ENCODE measurements at places on chromosomes 7 and 10.

DNA sequence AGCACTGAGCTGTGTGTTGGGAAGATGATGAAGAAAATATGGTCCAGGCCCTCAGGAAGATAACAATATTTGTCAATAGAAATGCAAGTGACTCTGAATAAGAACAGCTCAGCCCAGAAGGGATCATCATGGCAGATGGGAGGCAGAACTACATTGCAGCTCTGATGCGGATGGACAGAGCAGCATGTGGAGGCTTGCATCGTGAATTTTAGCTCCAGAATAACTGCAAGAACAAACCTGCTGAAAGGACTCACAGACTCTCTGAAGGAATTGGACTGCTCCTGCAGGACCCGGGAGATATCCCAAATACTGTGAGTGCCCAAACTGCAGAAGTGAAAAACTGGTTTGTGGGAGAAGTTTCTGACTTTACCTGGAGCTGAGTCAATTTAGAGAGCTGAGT lies 80.6 kb upstream of the LAMB4 start:
- DNase-seq: no peak

- DNase-seq: peak; percentile 54
Observed at GRCh38 chr7:101678658-101679057, 49.6 kb upstream of the MYL10 start.

- no peak for DNase-seq
Observed at GRCh38 chr7:18623389-18623788, 127.8 kb downstream of the HDAC9 start.

- peak; percentile 13 for DNase-seq
Observed at GRCh38 chr7:112272921-112273561, 66.5 kb downstream of the ZNF277 start.

DNA sequence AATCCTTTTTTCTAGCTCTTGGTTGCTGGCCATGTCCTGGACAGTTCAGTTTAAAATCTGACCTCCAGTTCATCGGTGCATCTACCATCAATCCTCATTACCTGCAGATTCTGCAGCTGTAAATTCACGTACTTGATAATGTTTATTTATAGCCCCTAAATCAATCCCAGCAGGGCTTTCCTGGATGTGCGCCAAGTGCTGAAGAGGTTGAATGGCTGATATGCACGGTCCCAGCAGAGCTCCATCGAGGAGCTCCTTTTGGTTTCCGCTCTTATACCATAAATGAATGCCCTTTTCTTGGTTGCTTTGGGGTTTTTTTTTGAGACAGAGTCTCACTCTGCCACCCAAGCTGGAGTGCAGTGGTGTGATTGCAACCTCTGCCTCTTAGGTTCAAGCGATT lies 91.2 kb upstream of the CCZ1B start:
- no peak for DNase-seq

DNA sequence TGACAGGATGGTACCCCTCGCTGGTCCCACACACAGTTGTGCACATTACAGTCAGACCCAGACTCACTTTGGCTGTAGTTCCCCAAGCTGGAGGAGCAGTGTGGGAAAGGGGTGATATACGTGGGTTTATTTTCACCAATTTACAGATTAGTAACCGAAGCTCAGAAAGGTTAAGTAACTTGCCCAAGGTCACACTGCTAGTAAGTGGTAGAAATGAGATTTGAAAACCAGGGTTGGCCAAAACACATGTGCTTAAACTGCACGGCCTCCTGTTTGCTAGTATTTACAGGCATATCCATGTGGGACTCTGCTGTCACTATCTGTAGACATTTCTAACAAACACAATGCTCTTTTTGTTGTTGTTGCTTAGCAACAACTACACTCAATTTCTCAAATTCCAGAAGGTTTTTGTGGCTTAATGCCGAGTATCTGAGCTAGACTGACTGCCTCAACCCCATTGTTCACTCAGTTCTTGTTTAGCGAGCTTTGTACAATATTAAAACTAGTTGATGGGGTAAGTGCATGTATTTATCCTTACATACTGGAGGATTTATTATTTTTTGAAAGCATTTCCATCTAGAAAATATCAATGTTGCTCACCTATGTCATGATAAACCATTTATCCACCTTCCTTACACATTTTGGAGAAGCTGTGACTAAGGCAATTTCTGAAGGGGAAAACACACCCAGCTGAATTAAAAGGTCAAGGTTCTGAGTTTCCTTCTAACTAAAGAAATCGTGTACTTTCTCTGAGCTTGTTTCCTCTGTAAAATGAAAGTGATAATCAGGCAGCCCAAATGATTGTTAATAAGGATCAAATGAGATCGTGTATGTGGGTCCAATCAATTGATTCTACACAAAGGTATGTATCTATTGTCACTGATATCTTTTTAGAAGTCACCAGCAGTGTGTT lies 5.3 kb upstream of the TMEM139 start:
- peak; percentile 49 for DNase-seq

DNA sequence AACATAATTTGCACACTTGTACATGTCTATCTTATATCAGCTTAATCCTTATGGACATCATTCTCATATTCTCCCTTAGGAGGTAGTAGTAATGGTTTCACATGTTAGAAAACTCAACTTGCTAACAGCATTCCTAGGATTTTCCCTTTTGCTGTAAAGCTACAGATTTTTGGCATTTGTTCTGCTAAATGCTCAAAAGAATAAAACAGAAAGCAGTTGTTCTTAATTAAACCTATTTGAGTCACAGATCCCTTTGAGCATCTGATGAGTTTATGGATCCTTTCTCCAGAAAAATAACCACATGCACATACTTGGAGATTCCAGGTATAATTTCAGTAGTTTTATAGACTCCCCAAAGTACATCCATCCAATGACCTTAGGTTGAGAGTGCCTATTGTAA lies 122.9 kb upstream of the BET1 start:
- no peak for DNase-seq

- no peak for DNase-seq
Observed at GRCh38 chr10:63760708-63761047, 239.5 kb downstream of the REEP3 start.

- DNase-seq: no peak
Observed at GRCh38 chr10:98295401-98295811, 27.4 kb upstream of the LOXL4 start.

- DNase-seq: peak; percentile 50
Observed at GRCh38 chr10:75773231-75773780, 341.9 kb downstream of the LRMDA start.

DNA sequence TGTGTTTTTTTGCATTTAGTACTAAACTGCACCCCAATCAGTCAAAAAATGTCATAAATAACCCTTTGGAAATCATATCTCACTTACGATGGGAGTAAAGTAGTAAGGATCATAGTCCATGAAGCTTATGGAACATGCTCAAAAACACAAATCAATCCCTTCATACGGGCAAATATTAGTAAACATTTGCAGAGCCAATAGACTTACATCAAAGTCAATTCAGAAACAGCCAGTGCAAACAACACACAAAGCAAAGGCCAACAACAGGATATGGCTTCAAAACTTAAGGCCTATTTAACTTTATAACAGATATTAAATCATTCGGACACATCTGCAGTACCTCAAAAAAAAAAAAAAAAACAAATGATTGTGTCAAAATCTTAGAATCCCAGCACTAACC lies 32.1 kb downstream of the SGCE start:
- no peak for DNase-seq

DNA sequence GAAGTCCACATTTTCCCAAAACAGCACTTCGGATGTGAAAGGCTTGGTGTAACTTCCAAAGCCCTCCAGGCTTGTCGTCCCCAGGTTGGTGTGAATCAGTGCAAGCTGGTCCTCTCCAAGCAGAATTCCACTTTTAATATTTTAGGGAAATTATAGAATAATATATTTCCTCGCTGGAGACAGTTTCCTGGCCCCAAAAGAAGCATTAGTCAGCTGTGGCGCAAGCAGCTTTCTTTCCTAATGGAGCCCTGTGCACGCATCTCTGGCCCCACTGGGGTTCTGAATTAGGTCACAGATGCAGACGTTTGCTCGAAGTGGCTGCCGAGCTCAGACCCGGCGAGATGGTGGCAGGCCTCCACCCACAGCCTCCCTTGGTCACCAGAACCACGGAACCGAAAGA lies 33.3 kb upstream of the MNX1 start:
- DNase-seq: peak; percentile 50

DNA sequence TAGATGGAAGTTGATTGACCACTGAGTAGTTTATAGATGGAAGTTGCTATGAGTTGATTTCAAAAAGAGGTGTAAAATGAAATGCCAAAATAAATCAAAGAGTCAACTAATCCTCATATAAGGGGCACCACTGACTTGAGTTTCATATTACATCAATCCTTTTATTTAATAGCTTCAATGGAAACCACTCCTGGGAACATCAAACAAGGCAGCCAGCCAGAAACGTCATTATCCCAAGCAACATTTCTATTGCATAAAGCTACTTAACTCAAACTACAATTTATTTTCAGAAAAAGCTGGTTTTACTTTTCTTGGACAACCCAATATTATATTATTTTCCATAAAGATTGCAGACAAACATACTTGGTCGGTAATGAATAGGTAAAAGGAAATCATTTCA lies 162.1 kb downstream of the TSPAN12 start:
- no peak for DNase-seq

DNA sequence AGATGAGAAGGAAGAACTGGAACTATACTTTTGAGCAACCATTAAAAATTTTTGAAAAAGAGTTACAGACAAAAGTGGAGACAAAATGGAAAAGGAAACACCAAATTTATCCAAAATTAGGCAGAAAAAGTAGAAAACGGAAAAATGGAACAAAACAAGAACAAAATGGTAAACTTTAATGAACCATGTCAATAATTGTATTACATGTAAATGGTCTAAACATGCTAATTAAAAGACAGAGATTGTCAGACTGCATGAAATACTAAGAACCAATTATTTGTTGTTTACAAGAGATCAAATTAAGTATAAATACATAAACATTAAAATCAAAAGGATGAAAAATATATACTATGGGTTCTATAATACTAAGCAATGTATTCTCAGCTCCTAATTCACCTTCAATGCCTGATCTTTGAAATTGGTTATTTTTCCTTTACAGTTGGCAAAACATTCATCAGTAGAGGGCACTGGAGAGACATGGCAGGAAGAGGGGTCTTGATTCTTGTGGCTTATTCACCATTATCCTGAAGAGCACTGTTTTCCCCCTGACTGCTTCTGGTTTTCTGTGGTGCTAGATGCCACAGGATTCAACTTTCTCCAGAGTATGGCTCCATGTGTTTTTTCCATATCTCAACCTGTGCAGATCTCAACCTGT lies 124.9 kb downstream of the ELFN1 start:
- DNase-seq: no peak

GRCh38 chr7:29161231-29161630 lies 14.9 kb upstream of the CPVL start:
- no peak for DNase-seq

GRCh38 chr10:28302012-28302637 lies 739 bp downstream of the MPP7 start:
- no peak for DNase-seq

DNA sequence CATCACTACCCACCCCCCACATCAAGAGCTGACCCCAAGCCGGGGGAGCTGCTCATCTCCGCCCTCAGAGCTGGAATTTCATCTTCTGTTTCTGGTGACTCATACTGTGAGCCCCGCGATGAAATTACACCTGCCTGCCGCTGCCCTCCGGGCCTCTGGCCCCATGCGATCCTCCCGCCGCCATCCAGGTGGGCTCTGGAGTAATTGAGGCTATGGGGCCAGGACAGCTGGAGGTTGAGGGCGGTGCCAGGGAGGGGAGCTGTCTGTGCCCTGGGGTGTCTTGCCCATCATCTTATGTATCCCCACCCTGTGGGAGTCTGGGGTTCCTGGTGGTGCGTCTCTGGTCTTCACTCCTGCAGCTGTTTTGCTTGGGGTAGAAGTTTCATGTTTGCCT lies 9.0 kb downstream of the GTF2IRD1 start:
- no peak for DNase-seq

DNA sequence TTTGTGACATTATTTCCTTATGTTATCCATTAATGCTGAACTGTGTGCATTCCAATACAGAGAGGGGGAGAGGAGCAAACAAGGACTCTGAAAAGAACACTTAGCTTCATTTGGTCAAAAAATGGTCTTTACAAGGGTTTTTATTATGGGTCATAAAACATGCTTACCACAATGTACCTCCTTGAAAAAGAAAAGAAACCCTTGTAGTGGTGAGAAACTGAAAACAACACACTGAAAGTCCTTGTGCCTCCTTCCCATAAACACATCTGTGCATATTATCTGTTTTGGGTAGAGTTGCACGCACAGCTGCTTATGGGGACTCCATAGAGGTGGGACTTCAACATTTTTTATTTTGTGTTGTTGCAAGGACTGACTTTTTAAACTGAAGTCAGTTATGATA lies 98.7 kb downstream of the CDK6 start:
- DNase-seq: no peak

DNA sequence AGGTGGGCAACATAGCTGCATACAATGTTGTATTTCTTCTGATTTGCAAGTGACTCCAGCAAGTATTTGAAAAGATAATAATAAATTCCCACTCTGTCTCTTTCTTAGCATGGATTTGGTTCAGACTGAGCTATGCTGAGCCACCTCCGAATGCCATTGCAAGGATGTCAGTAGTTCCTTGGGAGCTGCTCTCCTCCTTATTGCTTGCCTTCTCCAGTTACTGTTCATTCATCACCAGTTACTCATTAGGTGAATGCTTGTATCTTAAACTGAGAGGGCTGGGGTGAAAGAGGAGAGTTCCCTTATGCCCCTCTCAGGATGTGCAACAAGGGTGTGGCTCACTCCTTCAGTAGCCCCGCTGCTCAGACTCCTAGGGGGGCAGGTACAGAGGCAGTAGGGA lies 78.4 kb upstream of the PRKAR2B start:
- peak; percentile 10 for DNase-seq

DNA sequence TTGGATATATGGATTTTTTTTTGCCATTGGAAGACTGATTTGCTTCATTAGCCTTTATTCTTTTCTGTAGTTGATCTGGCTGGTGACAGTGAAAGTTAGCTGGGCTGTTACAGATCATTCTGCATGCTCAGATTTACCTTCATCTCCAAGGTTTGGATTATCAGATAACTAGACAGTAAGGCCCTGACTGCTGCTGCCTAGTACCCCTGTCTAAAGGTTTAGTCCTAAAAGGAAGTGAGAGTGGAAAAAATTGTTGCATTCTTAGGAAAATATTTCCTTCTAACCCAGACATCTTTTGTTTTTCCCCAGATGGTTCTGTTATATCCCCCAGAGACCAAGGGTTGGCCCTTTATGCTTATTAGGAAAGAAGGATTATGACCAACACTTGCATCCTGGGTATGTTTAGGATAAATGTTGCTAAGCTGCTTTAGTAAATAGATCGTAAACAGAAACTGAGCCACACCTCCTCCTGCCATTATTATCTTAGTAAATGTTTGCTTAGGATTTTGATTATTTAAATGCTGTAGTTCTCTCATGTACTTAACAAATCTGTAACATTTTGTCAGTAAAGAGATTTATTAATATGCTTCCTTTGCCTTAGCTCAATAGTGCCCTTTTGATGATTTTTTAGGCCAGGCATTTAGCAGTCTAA lies 44.4 kb downstream of the MCU start:
- DNase-seq: peak; percentile 51

- DNase-seq: no peak
Observed at GRCh38 chr10:2917926-2918325, 149.4 kb upstream of the PFKP start.

GRCh38 chr10:87966459-87966858 lies 103.0 kb downstream of the PTEN start:
- DNase-seq: no peak

- peak; percentile 73 for DNase-seq
Observed at GRCh38 chr7:82164813-82165212, 278.8 kb downstream of the CACNA2D1 start.

Measured in foreskin fibroblast (primary cell).